Right atrium auricular region (tissue), 2 donors: ENCODE measurements at places on chromosomes 6 and 20. TPM values are rescaled to one million over a fixed set of nuclear protein-coding genes. Genes with fewer than 3 reads are reported as not detected.

GRCh38 chr6:138522611-138523010, 23.3 kb upstream of the NHSL1 start:
- no peak overlapping the region for H3K27ac ChIP-seq
- no peaks in the 10 kb centered on the region for H3K27me3 ChIP-seq
- no peak overlapping the region for H3K4me3 ChIP-seq
- DNase-seq: no peak
- H3K36me3 ChIP-seq: no peaks in the 10 kb centered on the region

DNA sequence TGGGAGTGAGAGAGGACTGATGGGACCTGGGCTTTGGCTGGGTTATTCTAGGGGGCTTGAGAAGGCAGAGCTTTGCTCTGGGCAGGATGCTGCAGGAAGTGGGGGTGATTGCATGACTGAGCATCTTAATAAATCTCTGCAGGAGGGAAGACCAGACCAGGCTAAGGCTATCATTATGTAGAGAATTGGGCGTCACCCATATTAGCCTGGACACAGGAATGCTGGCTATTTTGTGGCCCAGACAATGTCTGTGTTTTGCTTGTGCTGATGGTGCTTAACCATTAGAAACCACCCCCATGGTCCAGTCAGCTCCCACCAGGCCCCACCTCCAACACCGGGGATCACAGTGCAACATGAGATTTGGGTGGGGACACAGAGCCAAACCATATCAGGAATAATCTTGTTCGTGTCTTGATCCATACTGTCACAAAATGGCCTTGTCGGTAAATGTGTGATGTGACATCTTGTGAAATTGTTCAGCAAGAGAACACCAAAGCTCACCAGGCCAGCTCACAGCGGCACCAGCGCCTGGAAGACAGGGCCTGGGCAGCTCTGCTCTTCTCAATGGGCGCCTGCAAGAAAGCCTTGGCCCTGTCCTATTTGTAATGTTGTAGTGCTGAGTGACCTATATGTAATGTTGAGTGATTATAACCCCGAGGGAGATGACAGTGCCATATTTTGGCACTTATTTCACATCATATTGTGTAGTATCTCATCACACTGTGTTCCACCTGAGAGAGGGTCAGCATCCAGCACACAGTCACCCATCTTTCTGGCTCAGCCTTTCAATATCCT, 211.8 kb downstream of the QKI start:
- peaks cover 6% of the 10 kb centered on the region for H3K4me1 ChIP-seq
- H3K4me3 ChIP-seq: no peak overlapping the region
- no peaks in the 10 kb centered on the region for H3K27me3 ChIP-seq
- no peak for DNase-seq

DNA sequence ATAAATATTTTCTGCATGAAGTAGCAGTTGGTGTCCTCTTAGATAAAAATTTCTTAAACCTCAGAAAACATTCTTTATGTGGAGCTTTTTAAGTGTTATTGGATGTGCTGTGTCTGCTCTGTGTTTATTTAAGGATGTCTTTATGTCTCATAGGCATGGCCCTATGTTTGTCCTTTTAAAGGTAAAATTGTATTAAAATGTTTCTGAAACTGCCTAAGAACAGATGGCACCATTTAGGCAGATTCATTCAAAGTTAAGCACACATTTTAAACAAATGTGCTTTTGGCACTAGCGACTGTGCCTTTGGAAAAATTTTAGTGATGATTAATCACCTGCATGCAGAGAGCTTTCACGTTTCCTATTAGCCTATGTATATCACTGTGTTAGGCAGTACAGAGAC, 125.2 kb downstream of the KIF6 start:
- no peak for DNase-seq
- no peak overlapping the region for H3K4me3 ChIP-seq
- no peaks in the 10 kb centered on the region for H3K27me3 ChIP-seq
- H3K27ac ChIP-seq: no peak overlapping the region

- no peak for DNase-seq
- H3K4me1 ChIP-seq: no peaks in the 10 kb centered on the region
- peaks cover 10% of the 10 kb centered on the region for H3K36me3 ChIP-seq
- no peaks in the 10 kb centered on the region for H3K27me3 ChIP-seq
Measured at GRCh38 chr6:28295326-28295725, 14.0 kb downstream of the PGBD1 start.

DNA sequence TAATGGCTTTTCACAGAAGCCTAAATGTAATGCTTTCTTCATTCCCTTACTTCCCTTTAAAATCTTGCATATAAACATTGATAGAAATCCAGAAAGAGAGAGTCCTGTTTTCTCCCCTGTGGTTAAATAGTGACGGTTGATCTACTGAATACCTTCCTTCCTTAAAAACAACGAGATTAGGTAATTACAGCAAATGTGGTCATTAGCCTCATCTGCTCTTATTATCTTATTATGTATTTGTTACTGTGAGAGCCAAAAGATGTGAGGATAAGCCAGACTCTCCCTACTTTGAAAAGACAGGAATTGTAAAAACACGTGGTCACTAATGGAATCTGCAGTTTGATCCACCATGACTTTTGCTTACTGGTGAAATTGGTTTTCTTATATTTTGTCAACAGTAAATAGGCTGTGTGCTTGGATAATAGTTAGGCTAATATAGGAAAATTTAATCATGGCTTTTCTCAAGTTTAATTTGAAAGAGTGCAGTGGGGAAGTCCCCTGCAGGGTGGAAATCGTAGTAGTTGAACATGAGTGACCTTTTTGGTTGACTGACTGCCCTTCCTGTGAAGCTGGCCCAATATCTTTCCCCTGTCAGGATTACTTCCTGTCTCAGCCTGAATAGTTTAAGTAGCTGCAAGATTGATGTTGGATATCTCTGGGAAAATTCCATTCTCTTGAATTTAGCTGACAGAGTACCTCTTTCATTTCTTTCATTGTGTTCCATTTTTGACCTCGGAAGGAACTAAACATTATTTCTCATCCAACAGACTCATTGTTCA, 62.8 kb downstream of the JARID2 start:
- no peaks in the 10 kb centered on the region for H3K4me1 ChIP-seq
- no peaks in the 10 kb centered on the region for H3K36me3 ChIP-seq
- no peaks in the 10 kb centered on the region for H3K27me3 ChIP-seq
- no peak overlapping the region for H3K27ac ChIP-seq
- no peak overlapping the region for H3K4me3 ChIP-seq
- no peak for DNase-seq

Gene SNAP25
- 0.74 TPM for total RNA-seq

DNA sequence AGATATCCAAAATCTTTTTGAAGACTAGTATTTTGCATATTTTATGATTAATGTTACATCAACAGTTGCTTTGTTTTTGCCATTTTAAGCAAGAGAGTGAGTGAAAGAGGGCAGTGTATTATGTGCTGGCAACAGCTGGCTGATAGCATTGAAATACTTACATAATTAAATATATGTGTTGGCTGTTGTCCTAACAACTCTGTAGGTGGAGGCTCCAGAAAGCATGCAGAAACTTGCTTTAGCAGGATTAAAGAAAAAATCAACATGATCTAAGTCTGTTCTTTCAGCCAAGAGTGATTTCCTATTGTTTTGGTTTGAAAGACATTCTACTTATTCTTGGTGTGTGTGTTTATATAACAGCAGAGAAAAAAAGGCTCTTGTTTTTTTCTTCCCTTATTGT, 127.5 kb downstream of the CDKAL1 start:
- DNase-seq: no peak
- no peaks in the 10 kb centered on the region for H3K27me3 ChIP-seq
- H3K4me1 ChIP-seq: no peaks in the 10 kb centered on the region
- H3K4me3 ChIP-seq: no peak overlapping the region

Gene IGF2R
- 47.9 TPM for total RNA-seq

Gene ATP6V1G2
- total RNA-seq: 1.2 TPM

Gene PACSIN1
- total RNA-seq: 5.6 TPM

- H3K4me3 ChIP-seq: no peak overlapping the region
- peaks cover 18% of the 10 kb centered on the region for H3K4me1 ChIP-seq
- no peak for DNase-seq
- H3K27me3 ChIP-seq: no peaks in the 10 kb centered on the region
- peak overlapping the region; percentile 9 for H3K27ac ChIP-seq
Measured at GRCh38 chr6:16108921-16109658, 19.8 kb upstream of the MYLIP start.

Gene SEL1L2
- not detected for total RNA-seq

- no peak overlapping the region for H3K4me3 ChIP-seq
- H3K27me3 ChIP-seq: no peaks in the 10 kb centered on the region
- peaks cover 66% of the 10 kb centered on the region for H3K36me3 ChIP-seq
- H3K27ac ChIP-seq: no peak overlapping the region
- H3K4me1 ChIP-seq: no peaks in the 10 kb centered on the region
Measured at GRCh38 chr20:34538671-34539123, 19.8 kb upstream of the MAP1LC3A start.

Gene GJA1
- 122 TPM for total RNA-seq

GRCh38 chr20:58485393-58485792, 29.8 kb downstream of the APCDD1L start:
- no peaks in the 10 kb centered on the region for H3K4me1 ChIP-seq
- H3K4me3 ChIP-seq: no peak overlapping the region
- no peaks in the 10 kb centered on the region for H3K27me3 ChIP-seq
- no peak overlapping the region for H3K27ac ChIP-seq

GRCh38 chr6:105967917-105968602, 118.1 kb upstream of the PRDM1 start:
- no peak overlapping the region for H3K27ac ChIP-seq
- no peaks in the 10 kb centered on the region for H3K4me1 ChIP-seq
- H3K27me3 ChIP-seq: no peaks in the 10 kb centered on the region
- no peaks in the 10 kb centered on the region for H3K36me3 ChIP-seq
- no peak overlapping the region for H3K4me3 ChIP-seq

DNA sequence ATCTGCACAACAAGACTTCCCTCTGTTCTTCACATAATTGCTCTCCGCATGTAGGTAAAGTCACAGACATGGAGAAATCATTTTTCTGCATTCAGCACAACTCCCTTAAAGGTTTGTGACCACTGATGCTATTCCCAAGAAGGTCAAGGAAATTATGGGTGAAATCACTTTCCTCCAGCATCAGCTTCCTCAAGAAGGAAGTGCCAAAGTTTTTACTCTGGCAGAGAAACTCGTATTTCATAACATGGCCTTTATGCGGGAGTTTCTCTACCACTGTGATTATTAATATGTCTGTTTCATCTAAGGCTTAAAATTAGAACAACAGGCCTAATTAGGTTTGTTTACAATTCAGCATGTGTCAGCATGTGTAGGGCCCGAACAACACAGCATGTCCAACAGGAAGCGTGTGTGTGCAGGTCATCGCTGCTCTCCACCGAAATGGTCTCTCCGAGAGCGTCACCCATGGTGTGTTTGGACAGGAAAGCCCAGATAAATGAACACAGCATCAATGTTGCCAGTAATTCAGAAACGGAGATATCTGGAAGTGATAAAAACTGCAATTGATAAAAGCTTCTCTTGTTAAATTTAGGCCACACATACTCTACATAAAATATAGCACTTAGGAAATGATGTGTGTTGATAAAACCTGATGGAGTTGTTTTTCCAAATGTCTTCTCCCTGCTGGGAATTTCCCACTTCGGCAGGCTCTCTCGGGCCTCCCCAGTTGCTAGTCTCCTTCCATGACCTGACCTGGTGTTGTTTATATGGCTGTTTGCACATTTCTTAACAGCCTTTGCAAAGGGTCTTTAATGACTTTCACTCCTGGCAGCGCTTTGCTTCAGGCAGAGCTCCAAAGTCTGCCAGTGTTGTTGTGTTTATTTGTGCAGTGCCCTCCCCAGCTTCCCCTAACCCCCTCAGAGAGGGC, 265.1 kb upstream of the CEP162 start:
- H3K27ac ChIP-seq: no peak overlapping the region
- no peaks in the 10 kb centered on the region for H3K27me3 ChIP-seq
- no peak for DNase-seq
- no peaks in the 10 kb centered on the region for H3K4me1 ChIP-seq
- no peaks in the 10 kb centered on the region for H3K36me3 ChIP-seq

- H3K36me3 ChIP-seq: peaks cover 3% of the 10 kb centered on the region
- H3K27ac ChIP-seq: peak overlapping the region; percentile 99
- no peaks in the 10 kb centered on the region for H3K27me3 ChIP-seq
- DNase-seq: peak; percentile 95
Measured at GRCh38 chr20:17568972-17569521, 828 bp upstream of the DSTN start.

Gene ZC2HC1B
- total RNA-seq: not detected

DNA sequence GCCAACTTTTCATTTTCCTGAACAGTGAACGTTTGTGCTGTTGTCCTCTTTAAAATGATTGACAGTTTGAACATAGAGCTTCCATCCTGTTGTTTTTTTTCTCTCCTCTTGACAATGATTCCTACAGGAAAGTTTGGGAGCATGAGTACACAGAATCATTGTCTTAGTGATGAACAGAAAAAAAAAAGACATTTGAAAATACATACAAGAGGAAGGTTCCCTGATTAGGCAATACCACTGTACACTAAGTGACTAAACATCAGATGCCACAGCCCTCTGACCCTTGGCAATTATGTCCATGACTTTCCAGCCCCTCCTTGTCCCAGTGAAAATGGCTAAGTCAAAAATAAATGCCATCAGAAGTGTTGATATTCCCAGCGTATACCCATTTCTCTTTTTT, 71.5 kb downstream of the RTN4IP1 start:
- H3K4me3 ChIP-seq: no peak overlapping the region
- DNase-seq: no peak
- H3K27ac ChIP-seq: no peak overlapping the region
- no peaks in the 10 kb centered on the region for H3K27me3 ChIP-seq
- H3K4me1 ChIP-seq: no peaks in the 10 kb centered on the region

GRCh38 chr20:8244637-8245036, 112.6 kb downstream of the PLCB1 start:
- DNase-seq: no peak
- no peaks in the 10 kb centered on the region for H3K4me1 ChIP-seq

- no peak overlapping the region for H3K4me3 ChIP-seq
- no peaks in the 10 kb centered on the region for H3K4me1 ChIP-seq
- H3K27me3 ChIP-seq: no peaks in the 10 kb centered on the region
Measured at GRCh38 chr6:70884074-70884983, 72.5 kb downstream of the B3GAT2 start.

DNA sequence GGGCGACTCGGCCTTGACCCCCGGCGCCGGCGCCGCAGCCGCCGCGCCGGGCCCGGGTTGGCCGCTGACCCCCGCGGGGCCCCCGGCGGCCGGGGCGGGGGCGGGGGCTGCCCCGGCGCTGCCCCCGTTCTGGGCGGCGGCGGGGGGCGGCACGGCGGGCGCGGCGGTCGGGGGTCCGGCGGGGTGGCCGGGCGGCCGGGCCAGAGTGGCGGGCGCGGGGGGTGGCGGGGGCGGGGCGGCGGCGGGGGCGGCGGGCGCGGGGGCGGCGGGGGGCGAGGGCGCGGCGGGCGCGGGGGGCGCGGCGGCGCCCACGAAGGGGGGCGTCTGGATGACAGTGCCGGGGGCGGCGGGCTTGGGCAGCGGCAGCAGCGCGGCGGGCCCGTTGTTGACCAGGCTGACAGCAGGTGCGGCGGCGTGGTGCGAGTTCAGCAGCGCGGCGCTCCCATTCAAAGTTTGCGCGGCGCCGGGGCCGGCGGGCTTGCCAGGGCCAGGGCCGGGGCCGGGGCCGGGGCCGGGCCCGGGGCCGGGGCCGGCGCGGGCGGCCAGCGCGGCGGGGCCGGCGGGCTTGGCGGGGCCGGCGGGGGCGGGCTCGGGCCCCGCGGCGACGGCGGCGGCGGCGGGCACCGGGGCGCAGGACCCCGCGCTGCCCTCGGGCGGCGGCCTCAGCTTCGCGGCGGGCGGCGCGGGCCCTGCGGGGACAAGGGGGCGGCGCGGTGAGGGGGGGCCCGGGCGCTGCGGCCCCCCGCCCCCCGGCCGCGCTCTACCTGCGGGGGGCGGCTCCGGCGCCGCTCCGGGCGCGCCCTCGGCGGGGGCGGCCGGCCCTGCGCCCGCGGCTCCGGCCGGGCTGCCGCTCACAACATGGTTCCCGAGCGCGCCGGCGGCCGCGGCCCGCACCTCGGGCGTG, 659 bp downstream of the TAF4 start:
- peak overlapping the region; percentile 74 for H3K27ac ChIP-seq
- no peaks in the 10 kb centered on the region for H3K27me3 ChIP-seq
- DNase-seq: no peak
- no peaks in the 10 kb centered on the region for H3K4me1 ChIP-seq

Gene CPNE5
- total RNA-seq: 47.4 TPM
